ENCODE measurements at places on chromosomes 7 and 10.

DNA sequence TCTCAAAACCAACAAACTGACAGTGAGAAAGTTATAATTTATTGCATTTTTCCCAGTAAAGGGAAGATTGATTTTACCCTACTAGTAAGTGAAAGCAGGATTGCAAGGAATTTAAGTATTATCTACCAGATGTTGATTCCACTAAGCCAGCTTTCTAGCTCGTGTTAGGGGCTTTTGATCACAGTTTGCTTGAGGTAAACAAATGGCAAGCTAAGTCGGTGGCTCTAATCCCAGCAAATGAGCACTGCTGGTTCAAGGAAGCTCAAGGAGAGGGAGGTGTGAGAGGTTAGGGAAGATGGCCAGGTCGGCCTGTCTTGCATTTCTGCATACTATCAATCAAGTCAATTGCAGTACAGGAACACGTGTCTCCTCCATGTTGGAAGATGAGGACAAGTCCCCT is 448.7 kb upstream of the POM121L12 start:
- DNase-seq: no peak

DNA sequence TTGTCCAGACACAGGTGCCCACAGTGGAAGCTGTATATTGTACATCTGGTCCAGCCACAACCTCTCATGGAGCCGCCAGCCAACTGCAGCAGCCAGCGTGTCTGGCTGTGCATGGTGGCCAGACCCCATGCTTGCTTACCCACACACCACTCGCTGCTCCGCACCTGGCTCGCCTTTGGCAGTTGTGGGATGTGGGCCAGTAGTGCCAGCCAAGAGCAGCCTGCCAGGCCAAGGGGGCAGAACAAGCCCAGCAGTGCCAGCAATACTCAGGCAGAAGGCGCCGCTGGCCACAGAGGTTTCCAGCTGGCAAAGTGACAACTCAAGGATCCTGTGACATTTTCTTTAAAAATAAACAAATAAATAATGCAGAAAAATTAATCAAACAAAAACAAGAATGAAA is 11.7 kb upstream of the TMEM243 start:
- DNase-seq: no peak

GRCh38 chr7:81404669-81405068 is 365.2 kb downstream of the HGF start:
- no peak for DNase-seq

- DNase-seq: no peak
Observed at GRCh38 chr7:85928500-85928899, 715.2 kb upstream of the GRM3 start.

GRCh38 chr10:51204066-51204465 is 129.8 kb downstream of the PRKG1 start:
- DNase-seq: no peak

DNA sequence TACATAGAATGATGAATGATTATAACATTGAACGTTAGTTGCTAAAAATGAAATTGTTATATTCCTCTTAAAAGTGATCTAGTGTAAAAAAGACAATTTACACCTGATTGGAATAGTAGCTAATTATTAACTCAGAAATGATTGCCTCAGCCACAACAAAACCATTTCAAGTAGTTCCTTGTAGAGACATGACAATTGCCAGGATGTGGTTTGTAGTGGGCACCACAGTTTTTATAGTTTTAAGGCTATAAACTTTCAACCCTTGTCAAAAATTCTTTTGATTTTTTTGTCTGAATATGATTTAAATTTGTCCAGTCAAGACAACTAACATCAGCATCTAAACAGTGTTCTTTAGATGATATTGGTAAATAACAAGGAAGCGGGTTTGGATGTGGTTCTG is 145.2 kb downstream of the SUGCT start:
- DNase-seq: no peak

DNA sequence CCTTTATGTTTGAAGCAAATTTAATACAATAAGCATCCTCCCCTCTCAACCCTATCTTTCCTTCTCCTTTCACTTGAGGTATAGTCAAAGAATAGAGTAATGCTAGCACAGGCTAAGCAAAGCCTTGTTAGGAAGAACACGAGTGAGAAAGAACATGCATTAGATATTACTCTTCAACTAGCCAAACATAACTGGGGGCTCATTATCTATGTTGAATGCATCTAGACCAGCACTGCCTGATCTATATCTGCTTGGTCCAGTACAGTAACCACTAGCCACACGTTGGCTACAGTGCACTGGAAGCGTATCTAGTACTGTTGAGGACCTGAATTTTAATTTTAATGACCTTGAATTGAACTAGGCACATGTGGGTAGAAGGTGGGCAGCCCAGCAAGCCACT is 21.0 kb downstream of the SFMBT2 start:
- DNase-seq: no peak

DNA sequence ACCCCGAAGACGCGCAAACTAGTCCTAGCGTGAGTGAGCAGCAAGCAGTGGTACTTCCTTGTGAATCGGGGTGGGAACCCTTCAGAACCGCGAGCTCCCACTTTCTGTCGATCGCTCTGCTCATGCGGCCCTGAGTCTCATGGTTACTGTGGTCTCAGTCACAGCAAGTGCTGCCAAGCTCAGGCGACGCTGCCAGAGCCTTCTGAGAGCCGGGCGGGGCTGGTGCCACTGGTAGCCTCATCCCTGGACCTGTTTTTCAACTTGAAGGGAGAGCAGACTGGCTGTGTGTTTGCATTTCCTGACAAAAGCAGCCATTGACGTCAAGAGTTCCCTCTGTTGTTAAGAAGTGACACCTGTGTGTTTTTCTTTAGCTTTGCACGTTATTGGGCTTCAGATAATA is 32.9 kb upstream of the BHLHA15 start:
- DNase-seq: no peak

GRCh38 chr7:42765931-42766330 is 145.9 kb downstream of the C7orf25 start:
- DNase-seq: no peak

- no peak for DNase-seq
Observed at GRCh38 chr7:42833411-42833810, 78.5 kb downstream of the C7orf25 start.
